Esophagus mucosa (tissue), 1 donor: ENCODE measurements at places on chromosomes 16 and 17. TPM values are rescaled to one million over a fixed set of nuclear protein-coding genes. Genes with fewer than 3 reads are reported as not detected.
A peak's percentile ranks its signal among the peaks of the same experiment; 100 is the strongest.

DNA sequence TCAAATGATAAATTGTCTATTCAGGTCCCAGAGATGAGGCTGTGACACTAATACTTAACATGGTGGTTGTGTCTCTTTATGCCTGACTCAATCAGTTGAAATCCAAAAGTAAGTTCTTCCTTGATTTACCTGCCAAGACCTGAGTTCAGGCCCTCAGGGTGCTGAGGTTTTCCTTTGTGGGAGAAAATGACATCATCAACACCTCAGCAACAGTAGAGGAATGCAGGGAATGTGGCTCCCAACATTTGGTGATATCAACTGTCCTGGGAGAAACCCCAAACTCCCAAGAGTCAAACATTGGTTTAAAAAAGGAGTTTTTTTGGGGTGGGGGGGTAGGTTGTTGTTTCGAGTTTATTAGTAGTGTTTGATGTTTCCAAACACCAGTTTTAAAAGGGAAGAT is 14.7 kb downstream of the RNF43 start:
- peak; percentile 58 for ATAC-seq

The MYH8 gene
- not detected for total RNA-seq

The CFAP52 gene
- not detected for total RNA-seq

The FBXL16 gene
- total RNA-seq = 15.1 TPM

The CD300C gene
- total RNA-seq = 0.16 TPM

GRCh38 chr17:7932483-7932891 is 481 bp downstream of the CNTROB start:
- peak; percentile 4 for ATAC-seq

The FBXO39 gene
- 0.68 TPM for total RNA-seq
